ENCODE measurements at places on chromosomes 7 and 10. TPM values are rescaled to one million over a fixed set of nuclear protein-coding genes. Genes with fewer than 3 reads are reported as not detected.

Gene TMEM120A
- 43.9 TPM for total RNA-seq

GRCh38 chr10:47055386-47056246, 144.4 kb downstream of the PTPN20 start:
- DNase-seq: no peak

DNA sequence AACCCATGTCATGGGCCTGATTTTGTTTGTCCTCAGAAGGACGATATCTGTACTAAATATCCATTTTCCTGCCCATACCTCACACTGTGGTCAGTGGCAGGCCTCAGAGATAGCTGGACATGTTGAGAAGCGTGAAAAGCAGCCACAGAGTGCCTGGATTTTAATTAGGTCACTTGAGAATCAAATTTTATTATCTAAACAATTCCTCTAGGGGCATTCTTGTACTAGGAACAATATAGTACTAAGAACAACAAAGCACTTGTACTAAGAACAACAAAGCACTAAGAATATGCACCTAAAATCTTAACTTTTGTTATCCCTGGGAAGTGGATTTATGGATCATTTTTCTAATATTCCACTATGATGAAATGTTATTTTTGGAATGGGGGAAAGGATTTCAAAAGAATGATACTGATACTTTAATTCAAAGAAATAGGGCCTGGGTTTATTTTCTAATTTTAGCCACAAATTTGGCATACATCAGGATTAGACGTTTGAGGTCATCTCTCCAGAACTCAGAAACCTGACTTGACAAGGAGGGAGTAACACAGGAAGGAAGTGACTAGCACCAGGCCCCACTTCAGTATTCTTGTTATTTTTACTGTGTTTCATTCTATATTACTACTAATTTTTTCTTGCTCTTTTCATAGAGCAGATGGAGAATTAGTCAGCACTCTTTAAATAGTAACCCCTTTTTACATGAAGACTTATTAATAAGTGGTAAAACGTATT, 112.2 kb downstream of the EXOC4 start:
- DNase-seq: no peak

DNA sequence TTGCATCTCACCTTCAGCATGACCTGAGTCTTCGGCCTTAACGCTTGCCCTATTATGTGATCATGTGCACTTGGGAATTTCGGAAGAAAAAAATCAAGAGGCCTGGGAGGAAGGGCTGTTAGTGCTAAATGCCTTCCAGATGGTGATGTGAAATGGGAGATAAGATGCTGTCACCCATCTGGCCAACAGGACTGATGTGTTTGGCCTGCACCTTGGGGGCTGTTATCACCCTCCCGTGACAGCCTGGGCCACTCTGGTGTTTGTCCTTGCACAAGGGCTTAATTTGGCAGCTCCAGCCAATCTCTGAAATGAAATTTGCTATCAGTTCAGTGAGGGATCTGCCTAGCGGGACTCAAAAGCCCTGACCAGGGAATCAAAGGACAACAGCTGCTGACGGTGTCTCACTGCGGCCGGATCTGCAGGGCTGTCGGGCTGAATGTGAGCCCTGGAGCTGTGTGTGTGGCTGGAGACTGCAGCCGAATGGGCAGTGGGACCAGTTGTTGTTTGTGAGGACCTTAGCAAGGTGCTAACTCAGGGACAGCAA, 131.4 kb upstream of the BTBD16 start:
- DNase-seq: no peak

GRCh38 chr7:141949021-141949420, 2.2 kb upstream of the CLEC5A start:
- no peak for DNase-seq

DNA sequence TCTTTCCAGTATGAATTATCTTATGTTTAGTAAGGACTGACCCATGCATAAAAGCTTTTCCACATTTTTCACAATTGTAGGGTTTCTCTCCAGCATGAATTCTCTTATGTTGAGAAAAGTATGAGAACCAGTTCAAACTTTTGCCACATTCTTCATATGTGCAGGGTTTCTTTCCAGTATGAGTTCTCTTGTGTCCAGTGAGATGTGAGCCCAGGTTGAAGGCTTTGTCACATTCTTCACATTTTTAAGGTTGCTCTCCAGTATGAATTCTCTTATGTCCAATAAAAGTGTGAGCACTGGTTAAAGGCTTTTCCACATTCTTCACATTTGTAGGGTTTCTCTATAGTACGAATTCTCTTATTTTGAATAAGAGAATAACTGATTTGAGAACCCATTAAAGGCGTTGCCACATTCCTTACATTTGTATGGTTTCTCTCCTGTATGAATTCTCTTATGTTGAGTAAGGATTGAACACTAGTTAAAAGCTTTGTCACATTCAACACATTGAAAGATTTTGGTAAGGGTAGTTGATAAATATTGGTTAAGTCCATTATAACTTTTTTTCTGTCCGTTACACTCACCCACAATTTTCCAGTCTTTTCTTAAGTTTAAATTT, 911.0 kb upstream of the ZNF722 start:
- no peak for DNase-seq
